ENCODE measurements at places on chromosomes 5 and 9.
A peak's percentile ranks its signal among the peaks of the same experiment; 100 is the strongest.

DNA sequence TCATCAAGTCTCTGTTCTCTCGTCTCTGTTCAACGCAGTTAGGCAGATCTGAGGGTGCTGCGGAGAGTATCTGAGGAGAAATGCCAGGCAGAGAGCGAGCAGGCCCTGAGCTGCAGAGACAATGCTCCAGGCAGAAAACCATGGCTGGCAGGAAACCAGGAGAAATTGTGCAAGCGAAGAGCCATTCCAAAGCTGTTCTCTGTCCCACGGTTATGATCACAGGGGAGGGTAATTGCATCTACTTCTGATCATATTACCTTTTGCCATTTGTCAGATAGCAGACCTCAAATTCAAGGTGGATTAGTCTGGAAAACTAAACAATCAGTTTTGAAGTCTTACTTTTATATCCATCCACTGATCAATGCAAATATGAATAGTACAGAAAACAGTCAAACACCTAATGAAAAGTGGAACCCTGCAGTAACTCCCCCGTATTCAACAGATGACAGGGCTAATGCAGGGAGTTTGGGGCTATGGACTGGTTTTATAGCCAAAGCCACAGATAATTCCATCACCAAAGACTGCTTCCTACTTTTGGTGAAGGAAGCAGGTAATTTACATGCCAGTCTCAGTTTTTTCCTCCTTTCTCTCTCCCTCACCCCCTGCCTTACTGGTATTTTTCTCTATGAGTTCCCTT is 228.0 kb downstream of the DCP2 start:
- H3K27me3 ChIP-seq, result no peaks in the 10 kb centered on the region
- no peak overlapping the region for H3K27ac ChIP-seq
- ATAC-seq, result peak; percentile 52

DNA sequence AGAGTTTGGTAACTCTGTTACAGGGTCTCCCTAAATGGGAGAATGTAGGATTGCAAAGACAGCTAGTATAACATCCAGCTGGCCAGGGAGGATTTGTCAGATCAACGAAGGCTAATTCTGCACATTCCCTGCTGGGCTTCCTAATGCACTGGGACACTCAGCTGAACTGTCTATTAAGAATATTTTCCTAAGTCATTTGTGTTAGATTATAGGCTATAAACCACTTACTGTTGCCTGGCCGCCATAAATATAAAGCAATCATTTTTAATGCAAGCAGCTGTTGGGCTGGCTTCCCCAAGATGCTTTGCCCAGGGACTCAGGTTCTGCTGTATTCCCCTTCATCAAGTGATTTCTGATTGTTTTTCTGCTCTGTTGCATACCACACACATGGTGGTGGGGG is 35.3 kb upstream of the SLIT3 start:
- no peaks in the 10 kb centered on the region for H3K4me1 ChIP-seq
- no peak overlapping the region for H3K27ac ChIP-seq
- H3K36me3 ChIP-seq, result no peaks in the 10 kb centered on the region
- ATAC-seq, result no peak

- H3K36me3 ChIP-seq, result no peaks in the 10 kb centered on the region
- no peak overlapping the region for H3K27ac ChIP-seq
- H3K27me3 ChIP-seq, result no peaks in the 10 kb centered on the region
These were observed 412.1 kb downstream of the CYLC2 start for GRCh38 chr9:103407260-103407659.

GRCh38 chr5:153534102-153534501 is 43.6 kb downstream of the GRIA1 start:
- no peak overlapping the region for H3K27ac ChIP-seq
- peak; percentile 37 for ATAC-seq
- H3K27me3 ChIP-seq, result no peaks in the 10 kb centered on the region
- no peaks in the 10 kb centered on the region for H3K4me1 ChIP-seq
- H3K4me3 ChIP-seq, result no peak overlapping the region

DNA sequence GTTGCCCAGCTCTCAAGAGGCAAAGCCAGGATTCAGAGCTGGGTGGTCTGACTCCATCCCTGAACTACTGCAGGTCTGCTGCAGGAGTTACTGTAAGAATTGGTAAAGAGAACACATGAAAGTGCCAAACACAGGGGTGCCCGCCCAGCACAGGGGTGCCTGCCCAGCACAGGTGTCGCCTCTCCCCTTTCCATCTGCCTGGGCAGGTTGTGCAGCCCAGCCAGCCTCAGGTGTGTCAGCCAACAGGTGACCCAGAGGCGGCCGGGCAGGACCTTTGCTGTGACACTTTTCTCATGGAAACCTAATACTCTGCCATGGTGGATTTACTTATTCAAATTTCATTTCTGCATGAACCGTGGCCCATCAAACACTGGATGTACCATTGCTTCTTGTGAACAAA is 289.7 kb upstream of the IRX4 start:
- H3K27ac ChIP-seq, result no peak overlapping the region
- H3K27me3 ChIP-seq, result peaks cover 68% of the 10 kb centered on the region
- H3K36me3 ChIP-seq, result no peaks in the 10 kb centered on the region
- no peak overlapping the region for H3K4me3 ChIP-seq
- no peak for ATAC-seq

Data from gastroesophageal sphincter (tissue), 4 donors.